ENCODE measurements at places on chromosomes 13 and 19. TPM values are rescaled to one million over a fixed set of nuclear protein-coding genes. Genes with fewer than 3 reads are reported as not detected.

GRCh38 chr13:23518231-23518630 lies 52.0 kb upstream of the TNFRSF19 start:
- no peak for DNase-seq

- DNase-seq = no peak
These were observed 134.3 kb downstream of the KDM4B start for GRCh38 chr19:5103061-5103701.

GRCh38 chr19:39740395-39740794 lies 2.6 kb upstream of the CLC start:
- no peak for DNase-seq

DNA sequence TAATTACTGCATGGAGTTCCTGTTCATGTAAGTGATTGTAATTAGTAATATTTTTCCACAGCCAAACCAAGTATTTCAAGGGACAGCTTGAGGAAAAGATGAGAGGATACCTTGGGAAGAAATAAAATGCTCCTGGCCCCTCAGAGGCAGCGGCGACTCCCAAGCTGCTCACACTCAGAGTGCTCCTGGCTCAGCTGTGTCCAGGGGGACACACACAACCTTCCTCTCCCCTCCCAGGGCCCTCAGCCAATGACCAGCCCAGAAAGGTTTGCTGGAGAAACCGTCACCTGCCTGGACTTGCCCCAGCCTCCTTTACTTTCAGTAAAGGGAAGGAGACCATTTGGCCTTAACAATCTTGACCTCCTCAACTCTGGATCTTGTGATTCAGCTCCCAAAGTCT lies 51.1 kb downstream of the CRYL1 start:
- no peak for DNase-seq

GRCh38 chr13:74683411-74683810 lies 549.2 kb upstream of the KLF12 start:
- DNase-seq = no peak

SELENOW gene
- 373 TPM for total RNA-seq

ZNF567 gene
- 5.5 TPM for total RNA-seq

DNA sequence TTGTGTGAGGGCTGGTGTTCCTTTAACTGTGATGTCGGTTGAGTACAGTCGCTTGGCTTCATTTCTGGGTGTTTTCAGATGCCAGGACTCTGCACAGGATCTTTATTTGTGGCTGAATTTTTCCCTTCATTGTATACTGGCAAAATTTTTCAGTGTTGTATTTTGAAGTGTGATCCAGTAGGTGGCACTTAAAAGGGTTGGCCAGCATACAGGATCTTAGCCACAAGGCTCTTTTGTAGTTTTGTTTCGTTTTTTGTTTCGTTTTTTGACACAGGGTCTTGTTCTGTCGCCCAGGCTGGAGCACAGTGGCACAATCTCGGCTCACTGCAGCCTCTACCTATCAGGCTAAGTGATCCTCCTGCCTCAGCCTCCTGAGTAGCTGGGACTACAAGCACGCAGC lies 8.7 kb downstream of the FCAR start:
- DNase-seq = peak; percentile 77

GRCh38 chr13:52894413-52894812 lies 46.0 kb upstream of the PCDH8 start:
- no peak for DNase-seq

GRCh38 chr13:65768545-65768944 lies 1461.6 kb downstream of the PCDH9 start:
- DNase-seq = no peak

GRCh38 chr13:79522583-79522982 lies 41.6 kb downstream of the NDFIP2 start:
- DNase-seq = peak; percentile 21

DNA sequence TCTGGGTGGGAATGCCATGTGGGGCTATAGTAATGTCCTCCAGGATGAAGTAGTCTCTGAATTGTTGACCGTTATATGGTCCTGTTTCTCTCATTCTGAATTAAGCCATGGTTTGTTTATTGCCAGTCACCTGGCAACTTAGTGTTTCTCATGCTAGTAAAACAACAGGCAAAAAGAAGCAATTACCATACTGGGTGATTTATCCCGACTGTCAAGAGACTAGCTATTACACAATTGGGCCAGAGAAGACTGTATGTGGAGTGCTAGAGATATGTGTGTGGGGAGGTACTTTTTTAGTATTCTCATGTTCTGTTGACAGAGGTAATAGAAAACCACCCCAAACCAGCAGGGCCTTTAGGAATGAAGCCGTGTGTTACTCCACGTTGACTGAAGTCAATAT lies 258.2 kb downstream of the TDRD3 start:
- no peak for DNase-seq

OR7D2 gene
- total RNA-seq = not detected

GRCh38 chr13:72952529-72953141 lies 106.2 kb upstream of the KLF5 start:
- peak; percentile 4 for DNase-seq

DNA sequence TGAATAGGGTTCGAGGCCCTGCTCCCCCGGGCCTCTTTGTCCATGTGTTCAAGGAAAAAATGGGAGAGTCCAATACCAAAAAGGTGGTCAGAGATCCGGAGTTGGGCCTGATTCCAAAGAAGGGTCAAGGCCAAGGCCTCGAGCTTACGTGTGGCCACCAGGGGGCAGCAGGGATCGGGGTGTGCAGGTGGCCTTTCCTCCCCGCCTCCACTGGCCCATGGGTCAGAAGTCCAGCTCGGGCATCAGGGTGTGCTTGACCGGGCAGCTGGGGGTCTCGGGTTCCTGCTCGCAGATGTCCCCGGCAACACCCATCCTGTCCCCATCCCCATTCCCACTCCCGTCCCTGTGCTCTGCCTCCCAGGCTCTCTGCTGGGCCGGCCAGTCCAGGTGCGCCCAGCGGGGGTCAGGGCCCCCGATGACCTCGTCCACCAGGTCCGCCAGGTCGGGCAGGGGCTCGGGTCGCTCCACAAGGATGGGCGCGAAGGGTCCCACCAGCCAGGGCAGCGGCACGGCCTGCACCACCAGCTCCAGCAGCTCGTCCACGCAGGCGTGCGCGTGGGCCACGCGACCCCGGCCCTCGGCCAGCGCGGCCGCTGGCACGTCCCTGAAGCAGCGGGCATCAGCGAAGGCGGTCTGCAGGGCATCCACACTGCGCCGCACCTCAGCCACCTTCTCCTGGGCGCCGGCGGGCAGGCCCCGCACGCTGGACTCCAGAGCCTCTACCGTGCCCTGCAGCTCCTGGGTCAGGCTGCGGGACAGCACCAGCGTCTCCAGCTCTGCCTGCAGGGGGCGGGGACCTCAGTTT lies 5.2 kb upstream of the PLIN4 start:
- peak; percentile 32 for DNase-seq

DNA sequence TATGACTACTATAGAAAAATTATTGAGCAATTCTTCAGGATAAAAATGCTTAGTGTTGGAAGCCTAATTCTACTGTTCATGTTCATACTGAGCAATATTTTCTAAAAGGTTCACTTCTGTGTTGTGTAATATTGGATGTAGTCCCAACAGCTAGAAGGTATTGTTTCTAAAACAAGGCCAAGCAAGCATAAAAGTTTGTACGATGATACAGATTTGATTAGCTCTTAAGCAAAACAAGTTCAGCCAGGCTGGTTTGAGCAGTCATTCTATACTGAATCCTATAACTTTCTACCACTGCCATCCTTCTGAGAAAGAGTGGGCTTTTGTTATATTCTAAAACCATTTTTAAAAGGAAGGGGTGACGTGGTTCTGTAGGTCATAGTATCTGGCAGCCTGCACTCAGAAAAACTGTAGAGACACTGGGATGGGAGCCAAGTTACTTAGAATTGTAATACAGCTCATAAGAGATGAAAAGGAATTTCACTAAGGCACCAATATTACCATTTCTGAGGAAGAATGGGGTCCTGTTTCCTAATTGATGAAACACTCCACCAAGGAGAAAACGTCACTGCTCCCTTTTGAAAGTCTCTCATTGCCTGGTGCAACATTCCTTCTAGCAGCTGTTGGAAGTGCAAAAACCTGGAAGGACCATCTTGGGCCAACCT lies 275.0 kb upstream of the DACH1 start:
- DNase-seq = no peak

Data from H4 (cell line).